ENCODE measurements at places on chromosomes 2 and 18.

GRCh38 chr2:142989273-142990204 lies 112.1 kb downstream of the KYNU start:
- no peak for DNase-seq

DNA sequence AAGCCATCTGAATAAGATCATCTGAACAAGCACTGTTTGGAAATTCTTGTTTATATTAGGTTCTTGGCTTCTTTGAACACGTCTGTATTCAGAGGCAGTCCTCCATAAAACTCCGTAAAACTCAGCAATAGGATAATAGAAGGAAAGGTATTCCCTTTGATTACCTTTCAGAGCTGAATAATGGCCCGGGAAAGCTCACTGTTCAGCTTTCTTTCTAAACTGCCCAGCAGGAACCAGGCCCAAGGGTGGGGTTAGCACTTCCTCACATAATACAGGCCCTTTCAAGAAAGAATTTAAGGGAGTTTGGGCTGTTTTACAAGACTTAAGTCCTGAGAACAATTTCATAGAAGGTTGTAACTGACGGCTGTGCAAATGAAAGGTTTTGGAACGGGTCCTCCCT lies 72.2 kb upstream of the PHLPP1 start:
- DNase-seq, result no peak

DNA sequence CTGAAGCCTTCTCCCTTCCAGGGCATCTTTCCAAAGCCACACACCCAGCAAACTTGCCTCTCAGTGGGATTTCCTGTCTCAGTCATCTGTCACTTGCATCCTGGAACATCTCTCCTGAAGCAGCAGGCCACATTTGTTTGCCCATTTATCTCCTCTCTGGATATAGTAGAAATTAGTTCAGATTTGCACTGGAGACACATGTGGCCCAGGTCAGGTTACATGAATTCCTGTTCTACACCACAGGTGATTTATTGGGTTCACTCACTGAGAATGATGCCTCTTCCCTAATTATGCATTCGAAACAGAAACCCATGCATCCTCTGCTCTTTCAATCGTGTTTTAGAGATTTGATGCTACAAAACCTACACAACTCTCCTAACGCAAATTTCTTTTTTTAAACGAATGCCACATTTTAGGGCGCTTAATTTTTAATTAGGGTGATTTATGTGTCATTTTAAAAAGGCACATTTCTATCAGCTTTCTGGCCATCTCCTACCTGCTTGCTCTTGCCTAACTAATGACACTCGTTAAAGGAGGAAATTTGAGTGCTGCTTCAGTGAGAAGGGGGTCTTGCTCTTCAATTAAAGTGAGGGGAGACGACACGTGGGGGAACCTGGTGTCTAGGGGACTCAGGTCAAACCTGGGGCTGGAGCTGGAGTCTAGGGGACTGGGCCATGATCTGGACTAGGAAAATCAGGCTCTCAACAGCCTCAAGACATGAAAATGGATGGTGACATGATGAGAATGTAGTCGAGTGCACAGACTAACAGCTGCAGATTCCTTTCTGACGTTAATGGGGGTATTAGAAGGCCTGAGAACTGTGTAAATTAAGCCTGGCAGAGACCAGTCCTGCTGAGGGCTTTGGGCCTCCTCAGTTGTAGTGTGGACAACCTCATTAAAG lies 221.4 kb downstream of the CLIP4 start:
- no peak for DNase-seq

DNA sequence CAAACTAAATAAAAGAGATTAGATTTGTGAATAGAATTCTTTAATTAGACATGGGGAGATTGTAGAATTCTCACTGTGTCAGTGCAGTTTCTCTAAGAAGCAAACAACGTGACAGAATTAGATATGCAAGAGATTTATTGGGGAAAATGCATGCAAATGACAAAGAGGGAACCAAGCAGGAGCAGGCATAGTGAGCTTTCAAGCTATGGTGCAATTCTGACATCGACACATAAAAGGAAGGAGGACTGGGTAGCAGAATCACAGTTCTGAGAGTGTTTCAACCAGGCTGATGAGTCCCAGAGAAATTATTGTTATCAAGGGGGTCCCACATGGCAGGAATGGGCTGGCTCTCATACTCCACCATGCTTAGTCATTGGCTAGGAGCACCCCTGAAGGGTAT lies 338.4 kb downstream of the FIGN start:
- no peak for DNase-seq

DNA sequence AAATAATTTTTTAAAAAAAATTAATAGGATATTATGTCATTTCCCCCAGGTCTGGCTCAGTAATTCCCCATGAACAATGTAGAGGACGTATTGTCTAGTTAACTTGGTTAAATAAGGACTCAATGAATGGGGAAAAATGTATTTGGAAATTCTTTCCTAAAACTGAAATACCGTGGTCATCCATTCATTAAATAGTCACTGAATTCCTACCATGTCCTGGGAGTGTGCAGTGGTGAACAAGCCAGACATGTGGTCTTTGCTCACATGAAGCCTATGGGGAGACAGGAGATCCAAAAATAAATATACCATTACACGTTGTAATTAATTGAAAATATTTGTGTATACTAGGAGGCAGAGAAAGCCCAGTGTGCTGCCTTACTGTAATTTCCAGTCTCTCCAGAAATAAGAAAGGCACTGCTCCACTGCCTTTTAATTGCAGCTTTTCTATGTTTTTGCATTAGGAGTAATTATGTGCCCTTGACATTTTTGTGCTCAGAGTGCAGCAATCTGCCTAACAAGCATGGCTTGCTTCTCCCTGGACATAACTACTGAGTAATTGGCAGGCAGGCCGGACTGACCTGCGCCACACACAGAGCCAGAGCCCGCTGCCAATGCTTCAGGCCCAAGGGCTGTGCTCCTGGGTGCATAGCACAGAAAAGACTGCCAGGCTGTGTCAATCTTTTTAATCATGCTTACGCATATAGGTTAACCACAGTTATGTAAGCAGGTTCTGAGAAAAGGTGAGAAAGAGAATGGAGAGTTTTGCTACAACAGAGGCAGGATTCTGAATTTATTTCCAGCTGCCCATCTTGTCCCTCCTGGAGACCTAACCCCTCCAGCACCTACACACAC lies 22.2 kb upstream of the TTC39C start:
- DNase-seq, result peak; percentile 46

- no peak for DNase-seq
These were observed 158.8 kb downstream of the L3MBTL4 start for GRCh38 chr18:6255886-6256285.

Measured in activated CD4-positive, alpha-beta T cell treated with anti-CD3 and anti-CD28 coated beads for 48 hours (primary cell).